ENCODE measurements at places on chromosomes 3 and 15.
A peak's percentile ranks its signal among the peaks of the same experiment; 100 is the strongest.

DNA sequence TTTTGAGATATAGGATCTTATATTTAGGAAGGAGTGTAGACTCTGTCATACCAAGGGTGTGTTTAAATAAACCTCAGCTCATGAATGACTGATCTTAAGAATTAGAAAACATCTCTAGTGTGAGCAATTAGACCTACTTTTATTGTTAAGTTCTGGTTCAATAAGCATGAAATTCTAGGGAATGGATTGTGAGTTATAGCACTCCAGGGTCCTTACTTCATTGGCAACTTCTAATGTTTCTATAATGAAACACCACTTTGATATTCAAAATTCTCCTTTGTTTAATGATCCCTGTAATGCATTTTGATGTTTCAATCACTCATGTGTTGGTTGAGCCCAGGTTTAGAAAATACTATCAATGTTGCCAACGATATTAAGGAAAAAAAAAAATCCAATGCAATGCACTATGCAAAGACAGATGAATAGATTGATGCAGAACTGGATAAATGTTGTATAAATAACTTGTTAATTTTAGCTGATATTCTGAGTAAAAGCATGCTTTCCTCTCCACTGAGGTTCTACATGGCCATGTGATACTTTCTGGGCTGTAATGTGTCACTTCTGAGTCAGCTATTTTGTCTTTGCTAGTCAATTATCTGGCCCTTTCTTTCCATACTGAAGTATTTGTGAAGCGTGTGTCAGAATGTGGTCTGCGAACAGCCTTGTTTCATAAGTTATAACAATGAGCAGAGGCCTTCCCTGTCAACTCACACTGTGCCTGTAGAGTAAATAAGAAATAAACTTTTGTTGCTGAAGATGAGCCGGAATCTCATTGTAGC, 1035.9 kb downstream of the PLOD2 start:
- no peak for DNase-seq

DNA sequence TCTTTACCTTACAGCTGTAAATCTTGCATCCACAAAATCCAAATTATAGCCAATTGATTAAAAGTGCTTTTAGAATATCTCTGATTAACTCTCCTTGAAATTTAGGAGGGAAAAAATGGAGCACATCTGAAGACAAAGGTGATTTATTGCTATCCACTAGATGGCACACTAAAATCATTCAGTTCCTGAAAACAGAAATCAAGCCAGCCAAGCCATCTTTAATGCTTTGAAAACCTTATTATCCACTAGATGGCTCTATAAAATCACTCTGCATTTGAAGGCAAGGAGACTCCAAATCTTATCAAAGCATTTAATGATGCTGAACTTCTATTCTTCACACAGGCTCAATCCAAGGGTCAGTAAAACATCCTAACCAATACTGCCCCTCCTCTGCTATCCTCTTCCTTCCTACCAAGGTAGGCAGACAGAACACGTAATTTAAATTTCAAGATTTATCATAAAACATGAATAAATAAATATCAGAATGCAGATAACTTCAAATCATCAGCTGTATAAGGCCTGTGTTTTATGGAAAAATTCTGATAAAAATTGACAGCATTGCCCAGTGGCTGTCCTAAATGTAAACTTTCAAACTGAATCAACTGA, 48.4 kb downstream of the GOLIM4 start:
- peak; percentile 53 for DNase-seq

DNA sequence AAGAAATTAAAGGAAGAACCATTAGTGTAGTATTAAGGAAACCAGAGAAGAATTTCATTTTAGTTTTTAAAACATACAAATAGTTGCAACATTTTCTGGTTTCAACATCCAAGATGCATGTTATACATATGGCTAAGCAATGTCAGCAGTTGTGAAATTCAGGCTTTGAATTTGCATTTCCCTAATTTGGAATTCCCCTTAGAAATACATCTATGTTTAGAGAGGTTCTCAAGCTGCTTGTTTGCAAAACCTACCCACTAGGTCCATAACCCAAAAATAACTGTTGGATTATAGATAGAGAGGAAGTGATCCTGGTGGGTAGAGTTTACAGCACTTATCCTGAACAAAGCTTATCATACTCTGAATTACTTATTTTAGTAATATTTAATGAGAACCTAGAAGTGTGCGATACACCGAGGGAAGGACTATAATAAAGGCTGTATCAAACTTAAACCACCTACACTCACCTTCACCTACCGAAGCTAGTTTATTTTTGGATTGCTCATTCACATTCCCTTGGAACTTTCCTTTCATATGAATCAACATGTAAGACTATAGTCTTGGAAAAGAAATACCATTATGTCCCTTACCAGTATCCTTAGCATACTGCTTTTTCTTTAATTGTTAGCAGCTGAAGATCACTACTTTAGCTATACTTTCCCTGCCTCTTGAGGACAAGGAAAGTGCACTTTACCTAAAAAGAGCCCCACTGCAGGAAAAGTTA, 60.6 kb downstream of the CHAC1 start:
- no peak for DNase-seq

GRCh38 chr15:78938658-78939488, 6.0 kb downstream of the CTSH start:
- DNase-seq, result no peak
